ENCODE measurements at places on chromosomes 2 and 18. TPM values are rescaled to one million over a fixed set of nuclear protein-coding genes. Genes with fewer than 3 reads are reported as not detected.

Gene CYS1
- total RNA-seq: 0.58 TPM

Gene DQX1
- total RNA-seq: not detected

Gene CCL20
- total RNA-seq: 57.5 TPM

Gene DTYMK
- total RNA-seq: 72.7 TPM

Gene ZAP70
- not detected for total RNA-seq

Gene COL4A4
- 24.0 TPM for total RNA-seq

Gene SRD5A2
- total RNA-seq: not detected

Gene NETO1
- not detected for total RNA-seq

Gene CYP27A1
- 0.58 TPM for total RNA-seq

Gene TUBA3E
- not detected for total RNA-seq

Gene COLEC12
- total RNA-seq: 10.1 TPM

Gene LINC00305
- total RNA-seq: not detected

Gene CMPK2
- total RNA-seq: 0.38 TPM

Gene MATN3
- 0.28 TPM for total RNA-seq
